Activated CD4-positive, CD25-positive, alpha-beta regulatory T cell (primary cell): ENCODE measurements at places on chromosomes 7 and 10.
A peak's percentile ranks its signal among the peaks of the same experiment; 100 is the strongest.

GRCh38 chr7:123627851-123628250 is 26.2 kb downstream of the ASB15 start:
- no peak for DNase-seq

GRCh38 chr10:126921974-126922525 is 16.8 kb downstream of the DOCK1 start:
- DNase-seq, result no peak

GRCh38 chr7:106471686-106472440 is 187.1 kb upstream of the NAMPT start:
- no peak for DNase-seq

DNA sequence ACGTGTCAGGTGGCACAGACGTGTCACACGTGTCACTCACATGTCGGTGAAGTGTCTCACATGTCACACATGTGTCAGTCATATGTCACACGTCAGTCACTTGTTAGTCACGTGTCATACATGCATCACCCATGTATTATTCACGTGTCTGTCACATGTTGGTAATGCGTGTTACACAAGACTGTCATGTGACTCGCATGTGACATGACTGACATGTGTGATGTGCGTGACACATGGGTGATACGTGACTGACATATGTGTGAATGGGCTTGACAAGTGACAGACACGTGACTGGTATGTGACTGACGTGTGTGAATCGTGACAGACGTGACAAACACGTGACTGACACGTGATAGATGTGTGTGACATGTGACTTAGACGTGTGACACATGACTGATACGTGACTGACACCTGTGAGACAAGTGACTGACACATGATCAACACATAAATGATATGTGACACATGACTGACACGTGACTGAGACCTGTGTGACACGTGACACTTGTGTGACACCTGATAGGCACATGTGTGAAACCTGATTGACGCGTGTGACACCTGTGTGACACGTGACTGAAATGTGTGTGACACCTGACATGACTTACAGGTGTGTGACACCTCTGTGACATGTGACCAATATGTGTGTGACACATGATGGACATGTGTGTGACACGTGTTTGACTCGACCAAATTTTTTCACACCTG is 56.1 kb downstream of the ZNF92 start:
- DNase-seq, result no peak

GRCh38 chr7:143979359-143979758 is 20.8 kb upstream of the OR6B1 start:
- DNase-seq, result no peak

GRCh38 chr10:114520453-114520852 is 116.2 kb upstream of the AFAP1L2 start:
- DNase-seq, result no peak

DNA sequence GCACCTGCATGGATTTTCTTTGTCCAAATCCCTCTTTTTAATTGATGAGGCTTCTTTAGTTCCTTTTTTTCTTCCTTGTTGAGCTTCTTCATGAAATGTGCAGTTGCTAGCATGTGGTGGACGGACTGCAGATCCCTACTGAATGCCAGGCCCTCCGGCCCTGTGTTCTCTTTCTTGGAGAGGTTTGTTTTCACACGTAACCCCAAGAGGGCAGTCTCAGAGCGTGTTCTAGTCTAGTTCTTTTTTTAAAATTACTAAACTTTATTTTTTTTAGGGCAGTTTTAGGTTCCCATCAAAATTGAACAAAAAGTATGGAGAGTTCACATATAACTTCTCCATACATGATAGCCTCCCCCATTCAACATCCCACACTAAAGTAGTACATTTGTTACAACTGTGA is 190.0 kb downstream of the CFTR start:
- DNase-seq, result no peak

DNA sequence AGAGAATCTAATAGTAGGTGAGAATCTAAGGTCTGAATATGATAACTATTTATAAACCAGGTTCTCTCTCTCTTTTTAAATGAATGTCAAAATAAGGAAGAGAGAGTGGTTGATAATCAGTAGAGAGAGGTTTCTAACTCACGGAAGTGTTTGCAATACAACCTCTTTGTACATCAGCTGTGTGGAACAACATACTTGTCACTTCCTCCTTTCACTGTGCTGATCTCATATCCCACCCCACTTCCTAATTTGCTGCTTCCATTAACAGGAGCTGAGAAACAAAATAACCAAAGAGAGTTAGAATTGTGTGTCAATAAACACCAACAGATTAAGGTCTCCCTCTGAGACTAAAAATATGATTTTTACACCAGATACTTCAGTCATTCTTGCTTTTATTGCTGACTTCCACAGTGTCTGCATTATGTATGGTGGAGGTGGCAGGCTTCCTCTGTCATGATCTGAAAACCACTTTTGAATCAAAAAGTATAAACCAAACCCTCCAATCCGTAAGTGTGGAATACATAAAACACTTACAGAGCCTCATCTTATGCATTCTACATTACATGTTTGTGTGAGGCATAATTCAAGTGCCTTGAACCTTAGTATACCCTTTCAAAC is 25.0 kb downstream of the CACUL1 start:
- DNase-seq, result no peak

DNA sequence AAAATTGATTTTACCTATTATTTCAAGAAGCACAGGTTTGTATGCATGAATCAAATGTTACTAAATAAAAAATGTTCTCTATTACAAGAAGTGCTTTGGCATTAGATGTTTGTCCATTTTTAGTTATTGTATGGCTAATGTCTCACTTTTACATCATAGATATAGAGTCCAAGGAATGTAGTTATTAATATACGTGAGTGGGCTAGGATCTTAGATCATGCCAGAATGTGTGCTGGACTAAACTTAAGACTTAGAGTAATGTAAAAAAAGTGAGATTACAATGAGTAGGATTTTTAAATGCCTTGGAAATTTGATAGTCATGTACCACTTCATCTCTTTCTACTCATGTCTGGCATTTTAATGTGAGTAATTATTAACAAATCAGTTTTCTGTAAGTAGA is 196.6 kb downstream of the ARL4A start:
- no peak for DNase-seq

- no peak for DNase-seq
Observed at GRCh38 chr7:47215049-47215448, 366.9 kb downstream of the TNS3 start.

- DNase-seq, result no peak
Observed at GRCh38 chr10:117360994-117361667, 14.1 kb downstream of the PDZD8 start.

GRCh38 chr7:75900617-75901315 is 14.2 kb upstream of the POR start:
- no peak for DNase-seq

DNA sequence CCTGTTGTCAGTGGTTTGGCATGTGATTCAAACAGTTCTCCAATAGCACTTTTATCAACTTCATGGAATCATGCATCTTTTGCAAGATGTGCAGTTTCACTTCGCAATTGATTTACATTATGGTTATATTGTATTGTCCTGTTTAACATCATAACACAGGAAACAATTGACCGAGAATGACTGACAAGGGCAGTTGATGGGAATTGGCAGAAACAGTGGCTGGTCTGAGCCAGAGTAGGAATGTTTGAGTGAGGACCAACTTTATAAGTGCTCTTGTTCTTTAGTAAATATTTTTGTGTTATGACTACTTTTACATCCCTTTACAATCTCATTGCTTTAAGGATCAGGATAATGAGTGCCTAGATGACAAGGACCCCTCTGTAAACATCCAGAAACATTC is 2.2 kb downstream of the KLHL7 start:
- no peak for DNase-seq

DNA sequence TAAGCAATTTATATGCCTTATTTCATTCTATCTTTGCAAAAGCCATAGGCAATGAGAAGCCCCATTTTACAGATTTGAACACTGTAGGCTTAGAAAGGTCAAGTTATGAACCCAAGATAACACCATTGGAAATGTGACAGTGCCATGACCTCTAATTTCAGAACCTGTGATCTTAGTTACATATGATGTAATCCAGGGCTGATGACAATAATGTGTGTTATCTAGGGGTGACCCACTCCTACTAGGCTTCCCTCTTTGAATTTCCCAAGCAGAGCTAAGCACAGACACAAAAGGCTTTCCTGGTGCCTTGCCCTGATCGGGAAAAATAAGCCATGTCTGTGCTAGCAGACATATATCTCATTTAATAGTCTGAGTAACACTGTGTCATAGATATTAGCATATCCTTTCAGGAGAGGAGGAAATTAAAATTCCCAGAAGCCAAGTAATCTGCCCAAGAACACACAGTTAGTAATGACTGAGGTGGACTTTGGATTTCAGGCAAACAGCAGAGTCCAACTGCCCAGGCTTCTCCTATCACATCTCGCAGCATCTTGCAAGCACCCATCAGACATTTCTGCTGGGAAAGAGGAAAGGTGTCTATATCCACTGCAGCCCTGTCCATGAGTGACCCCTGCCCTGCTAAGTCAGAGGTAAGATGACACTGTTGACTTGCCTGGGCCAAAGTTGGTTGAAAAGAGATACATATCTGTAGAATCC is 2.8 kb upstream of the TECTB start:
- DNase-seq, result no peak

- DNase-seq, result peak; percentile 65
Observed at GRCh38 chr7:138738551-138739335, 37.6 kb upstream of the SVOPL start.

DNA sequence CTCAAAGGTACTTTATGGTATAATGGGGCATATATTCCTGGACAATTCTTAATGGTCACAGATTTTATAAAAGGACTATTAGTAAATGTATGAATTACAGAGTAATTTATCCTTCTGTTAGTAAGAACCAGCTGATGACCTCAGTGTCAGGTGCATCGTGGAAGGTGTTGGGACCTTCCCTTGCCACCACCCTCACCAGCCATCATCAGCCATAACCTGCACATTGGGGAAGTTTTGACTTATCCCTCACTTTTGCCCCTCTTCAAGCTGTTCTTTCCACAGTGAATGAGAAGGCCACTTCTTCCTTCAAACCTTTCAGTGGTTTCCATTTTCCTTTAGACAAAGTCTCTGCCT is 52.2 kb downstream of the FIGNL1 start:
- no peak for DNase-seq

DNA sequence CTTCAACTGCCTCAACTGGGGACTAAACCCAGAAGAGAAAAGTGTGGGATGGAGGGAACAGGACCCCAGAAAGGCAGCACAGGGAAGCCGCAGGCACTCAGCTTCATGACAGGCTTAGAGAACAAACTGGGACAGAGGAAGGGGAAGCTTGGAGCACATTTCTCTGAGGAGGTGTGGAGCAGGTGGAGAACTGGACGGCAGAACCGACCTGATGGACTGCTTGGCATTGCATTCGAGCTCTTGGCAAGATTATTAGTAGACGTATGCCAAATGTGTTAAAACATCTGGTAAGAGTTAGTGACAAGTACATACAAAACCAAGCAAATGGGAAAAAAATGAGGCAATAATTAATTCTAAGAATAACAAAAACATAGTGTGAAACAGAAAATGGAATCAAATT is 335.7 kb downstream of the SFMBT2 start:
- DNase-seq, result no peak

DNA sequence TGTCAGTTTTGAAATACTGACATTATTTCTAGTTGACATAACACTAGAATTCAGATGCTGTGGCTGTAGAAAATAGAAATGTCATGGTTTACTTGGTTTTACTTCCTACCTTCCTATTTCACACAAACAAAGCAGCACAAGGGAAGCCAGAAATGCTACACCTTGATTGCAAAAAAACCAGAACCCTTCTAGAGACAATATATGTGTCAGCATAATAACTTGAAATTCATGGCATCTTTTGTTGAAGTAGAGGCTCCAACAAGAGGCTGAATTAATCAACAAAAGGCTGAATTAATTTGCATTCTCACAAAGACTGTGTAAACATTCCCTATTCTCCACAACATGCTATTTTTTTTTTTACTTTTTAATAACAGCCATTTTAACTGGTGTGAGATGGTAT is 25.2 kb downstream of the ZNF117 start:
- DNase-seq, result no peak

DNA sequence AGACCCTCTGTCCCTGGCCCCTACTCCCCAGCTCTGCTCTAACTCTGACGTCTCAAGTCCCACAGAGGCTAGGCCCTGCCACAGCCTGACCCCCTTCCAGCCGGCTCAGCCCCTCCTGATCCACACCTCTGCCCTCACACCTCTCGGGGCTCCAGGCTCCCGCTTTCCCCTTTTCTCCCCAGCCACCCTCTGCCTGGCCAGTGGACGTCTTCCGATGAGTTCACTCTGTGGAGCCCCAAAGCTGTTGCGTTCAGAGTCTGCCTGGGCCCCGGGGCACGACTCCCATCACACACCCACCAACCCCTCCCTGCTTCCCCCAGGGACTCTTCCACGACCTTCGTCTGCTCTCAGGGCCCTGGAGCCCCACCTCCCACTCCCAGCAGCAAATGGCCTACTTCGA is 18.4 kb upstream of the TBRG4 start:
- no peak for DNase-seq

DNA sequence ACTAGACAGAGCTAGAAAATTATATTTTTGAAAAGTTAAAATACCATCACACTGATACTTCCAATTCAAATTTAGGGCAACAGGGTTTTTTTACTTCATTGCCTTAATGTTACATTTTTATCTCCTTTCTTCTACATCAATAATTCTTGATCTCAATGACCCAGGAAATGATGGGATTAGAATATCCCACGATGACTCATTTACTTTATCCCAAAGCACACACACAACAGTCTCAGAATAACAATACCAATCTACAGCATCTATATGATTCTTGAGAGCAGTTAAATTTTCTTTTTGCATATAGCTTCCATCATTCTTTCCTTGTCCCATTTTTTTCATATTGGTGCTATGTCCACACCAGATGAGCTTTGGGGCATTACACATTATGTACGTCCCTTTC is 98.4 kb upstream of the EEPD1 start:
- no peak for DNase-seq

- no peak for DNase-seq
Observed at GRCh38 chr10:6300784-6301460, 98.2 kb downstream of the PFKFB3 start.

GRCh38 chr10:78062296-78062695 is 28.6 kb downstream of the RPS24 start:
- no peak for DNase-seq

- no peak for DNase-seq
Observed at GRCh38 chr10:15344876-15345285, 26.2 kb downstream of the FAM171A1 start.

DNA sequence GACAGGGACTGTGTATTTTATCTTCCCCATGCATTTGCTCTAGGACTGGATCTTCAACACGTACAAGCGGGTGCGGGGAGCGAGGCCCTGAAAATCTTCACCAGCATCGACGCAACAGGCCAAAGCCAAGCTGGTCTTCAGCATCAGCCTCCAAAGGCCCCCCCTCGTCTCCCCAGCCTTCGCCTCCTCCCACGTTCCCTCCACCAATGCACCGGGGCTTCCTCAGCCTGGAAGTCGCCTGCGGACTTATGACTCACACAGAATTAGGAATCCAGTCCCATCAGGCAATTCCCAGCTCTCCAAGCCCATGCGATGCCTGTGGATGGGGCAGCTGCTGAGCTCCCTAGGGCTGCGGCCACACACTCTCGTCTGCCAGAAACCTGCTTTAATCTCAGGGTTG is 36.3 kb upstream of the RNF32 start:
- no peak for DNase-seq

- DNase-seq, result no peak
Observed at GRCh38 chr10:18619016-18619415, 32.4 kb downstream of the NSUN6 start.
